AG10803 (cell line): ENCODE measurements at places on chromosomes 16 and 17.

DNA sequence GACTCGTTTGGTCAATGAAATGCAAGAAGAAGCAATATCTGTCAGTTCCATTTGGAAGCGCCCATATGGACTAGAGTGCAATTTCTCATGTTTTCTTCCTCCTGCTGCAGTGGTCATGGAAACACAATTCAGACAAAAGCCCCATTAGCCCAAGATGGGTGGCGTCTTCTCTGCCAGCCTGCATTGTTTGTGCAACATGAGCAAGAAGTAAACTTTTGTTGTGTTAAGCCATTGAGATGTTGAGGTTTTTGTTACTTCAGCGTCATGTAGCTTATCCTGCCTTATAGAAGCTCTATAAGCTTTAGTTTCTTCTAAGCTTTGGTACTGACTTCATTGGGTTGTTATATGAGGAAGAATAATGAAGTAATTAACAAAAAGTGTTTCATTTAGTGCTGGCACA, 137.4 kb downstream of the NPIPB5 start:
- no peak for DNase-seq

GRCh38 chr16:46606231-46606630, 14.9 kb downstream of the SHCBP1 start:
- DNase-seq = no peak

GRCh38 chr16:10076037-10076436, 106.2 kb downstream of the GRIN2A start:
- DNase-seq = no peak

DNA sequence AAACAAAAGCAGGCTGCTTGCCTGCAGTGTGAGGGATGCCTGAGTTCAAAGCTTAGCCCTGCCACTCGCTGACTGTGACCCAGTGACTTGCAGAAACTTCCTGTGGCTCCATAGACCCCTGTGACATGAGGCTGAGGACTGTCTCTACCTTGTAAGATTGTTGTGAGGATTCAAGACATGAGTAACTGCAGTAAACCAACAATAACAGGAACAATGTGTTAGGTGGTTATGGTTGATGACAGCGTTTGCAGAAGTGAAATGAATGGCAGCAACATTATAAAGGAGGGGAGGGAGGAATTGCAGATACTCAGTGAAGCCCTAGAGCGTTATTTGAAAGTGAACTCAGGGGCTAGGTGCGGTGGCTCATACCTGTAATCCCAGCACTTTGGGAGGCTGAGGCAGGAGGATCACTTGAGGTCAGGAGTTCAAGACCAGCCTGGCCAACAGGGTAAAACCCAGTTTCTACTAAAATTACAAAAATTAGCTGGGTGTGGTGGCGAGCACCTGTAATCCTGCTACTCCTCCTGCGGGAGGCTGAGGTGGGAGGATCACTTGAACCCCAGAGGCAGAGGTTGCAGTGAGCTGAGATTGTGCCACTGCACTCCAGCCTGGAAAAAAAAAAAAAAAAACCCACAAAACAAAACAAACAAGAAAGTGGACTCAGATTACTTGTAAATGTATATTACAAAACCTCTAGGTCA, 33.5 kb upstream of the EMP2 start:
- DNase-seq = no peak

GRCh38 chr17:43416998-43417890, 18.5 kb downstream of the ARL4D start:
- DNase-seq = peak; percentile 77

GRCh38 chr17:12068946-12069345, 48.3 kb downstream of the MAP2K4 start:
- DNase-seq = no peak

DNA sequence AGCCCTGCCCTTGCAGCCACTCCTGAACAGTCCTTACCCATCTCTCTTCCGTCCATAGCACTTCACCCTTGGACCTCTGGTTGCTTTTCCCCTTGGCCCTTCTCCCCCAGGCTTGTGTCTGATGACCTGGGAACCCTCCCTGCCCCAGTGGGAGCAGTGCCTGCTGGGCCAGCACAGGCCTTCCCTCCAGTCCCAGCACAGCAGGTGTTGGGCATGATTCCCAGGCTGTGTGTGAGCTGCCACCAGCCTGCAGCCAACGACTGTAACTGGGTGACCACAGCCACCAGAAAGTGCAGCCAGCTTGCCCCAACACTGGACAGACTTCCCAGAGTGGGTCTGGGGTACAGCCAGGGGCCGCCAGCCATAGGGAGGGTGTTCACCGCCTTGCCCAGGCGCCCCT, 30.0 kb downstream of the CRAMP1 start:
- DNase-seq = no peak

DNA sequence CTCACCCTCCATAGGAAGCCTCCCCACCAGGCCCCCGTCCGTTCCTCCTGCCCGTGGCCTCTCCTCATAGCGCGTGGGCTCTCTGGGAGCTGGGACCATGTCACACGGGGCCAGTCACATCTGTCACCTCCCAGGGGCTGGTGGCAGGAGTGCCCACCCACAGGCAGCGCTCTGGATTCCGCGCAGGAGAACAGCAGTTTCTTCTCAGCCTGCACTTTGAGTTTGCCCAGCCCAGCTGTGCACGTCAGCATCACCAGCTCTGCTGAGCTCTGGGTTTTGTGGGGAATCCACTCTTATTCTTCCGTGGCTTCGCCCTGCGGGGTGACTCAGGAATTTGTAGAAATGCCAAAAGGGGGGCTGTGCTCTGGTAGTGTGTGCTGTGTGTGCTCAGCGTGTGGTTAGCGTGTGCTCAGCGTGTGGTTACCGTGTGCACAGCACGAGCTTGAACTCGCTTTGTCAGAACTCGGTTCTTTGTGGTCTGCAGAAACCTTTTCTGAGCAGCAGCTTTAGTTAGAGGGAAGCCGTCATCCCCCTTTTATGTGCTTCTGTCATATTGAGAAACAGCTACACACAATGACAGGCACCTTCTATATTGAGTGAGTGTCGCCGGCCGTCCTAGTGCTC, 3.2 kb downstream of the ACSF3 start:
- no peak for DNase-seq

- DNase-seq = no peak
These were observed 1.6 kb downstream of the HS3ST6 start for GRCh38 chr16:1916640-1916990.

GRCh38 chr16:69553332-69553731, 12.4 kb upstream of the NFAT5 start:
- no peak for DNase-seq

DNA sequence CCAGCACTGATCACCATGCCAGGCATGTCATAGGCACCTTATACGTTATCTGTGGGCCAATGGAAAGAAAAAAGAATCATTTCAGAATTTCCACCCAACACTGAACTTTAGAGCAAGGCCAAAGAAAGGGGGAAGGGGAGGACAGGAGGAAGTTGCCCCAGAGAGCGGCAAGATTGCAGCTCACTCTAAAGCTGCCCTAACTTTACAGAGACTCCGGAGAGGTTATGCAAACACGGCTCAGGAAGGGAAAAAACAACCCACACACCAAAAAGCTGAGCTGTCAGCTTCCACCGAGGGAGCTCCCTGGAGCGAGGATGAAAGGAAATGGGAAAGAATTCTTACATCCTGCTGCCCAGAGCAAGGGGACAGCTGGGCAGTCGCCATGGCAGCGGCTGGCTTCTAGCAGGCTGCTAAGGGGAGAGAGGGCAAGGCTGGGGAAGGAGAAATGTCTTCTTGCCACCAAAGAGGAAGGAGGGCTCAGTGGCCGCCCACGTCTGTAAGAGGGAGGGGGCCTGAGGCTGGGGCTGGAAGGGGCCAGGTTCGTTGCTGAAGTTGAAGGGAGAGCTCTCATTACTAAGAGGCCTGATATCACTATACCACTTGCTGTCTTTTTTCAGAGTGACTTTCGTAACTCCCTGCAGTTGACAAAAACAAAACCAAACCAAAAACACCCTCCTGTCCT, 18.2 kb downstream of the COTL1 start:
- DNase-seq = peak; percentile 82

DNA sequence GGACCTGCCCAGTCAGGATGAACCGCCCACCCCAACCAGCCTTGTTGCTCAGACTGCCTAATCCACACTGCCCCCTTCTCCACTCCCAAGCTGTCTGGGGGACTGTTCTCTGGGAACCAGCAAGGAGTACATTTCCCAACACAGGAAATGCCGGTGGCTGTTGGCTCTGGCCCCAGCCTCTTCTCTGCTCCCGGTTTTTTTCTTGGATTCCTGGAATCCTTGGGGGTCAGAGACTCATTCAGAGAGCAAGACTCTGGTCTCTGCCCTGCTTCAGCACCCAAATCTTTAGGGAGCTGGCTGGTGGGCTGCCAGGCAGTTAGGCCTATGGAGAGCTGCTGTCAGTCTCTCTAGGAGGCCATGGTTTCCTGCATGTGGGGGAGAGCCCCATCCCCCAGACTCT, 10.8 kb upstream of the MTMR4 start:
- DNase-seq = peak; percentile 92

GRCh38 chr17:61395983-61396585, 3.6 kb upstream of the TBX2 start:
- DNase-seq = no peak

DNA sequence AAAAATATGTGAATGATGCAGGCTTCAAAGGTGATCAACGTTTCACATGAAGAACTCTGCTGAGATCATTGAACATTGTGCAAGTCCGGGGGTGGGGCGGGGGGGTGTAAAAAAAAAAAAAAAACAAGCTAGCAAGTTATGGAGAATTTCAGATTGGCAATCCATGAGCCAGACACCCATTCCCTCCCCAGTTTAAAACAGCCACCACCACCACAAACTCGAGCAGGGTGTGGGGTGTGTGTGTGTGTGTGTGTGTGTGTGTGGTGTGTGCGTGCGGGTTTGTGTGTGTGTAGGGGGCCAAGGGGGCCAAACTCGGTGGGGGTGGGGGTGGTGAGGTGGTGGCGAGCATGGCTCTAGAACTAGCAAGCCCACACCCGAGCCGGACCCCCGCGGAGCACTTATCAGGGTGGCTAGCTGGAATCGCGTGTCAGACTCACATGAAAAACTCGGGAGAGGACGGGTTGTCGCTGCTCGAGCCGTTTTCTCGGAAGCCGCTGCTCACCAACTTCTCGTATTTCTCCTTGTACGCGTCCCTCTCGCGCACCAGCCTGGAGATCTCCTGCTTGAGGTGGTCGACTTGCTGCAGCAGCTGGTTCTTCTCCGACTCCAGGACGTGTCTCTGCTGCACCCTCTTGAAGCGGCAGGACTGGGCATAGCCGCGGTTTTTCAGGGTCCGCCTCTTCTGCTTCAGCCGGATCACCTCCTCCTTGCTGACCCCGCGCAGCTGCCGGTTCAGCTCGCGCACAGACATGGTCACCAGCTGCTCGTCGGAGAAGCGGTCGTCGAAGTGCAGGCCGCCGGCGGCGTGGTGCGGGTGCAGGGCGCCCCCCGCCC, 2.0 kb downstream of the MAF start:
- peak; percentile 30 for DNase-seq
